ENCODE measurements at places on chromosomes 12 and 14.

GRCh38 chr12:12890543-12891079 is 751 bp upstream of the GPRC5A start:
- no peak for DNase-seq

GRCh38 chr12:47731723-47732122 is 6.4 kb upstream of the ENDOU start:
- DNase-seq, result no peak

- no peak for DNase-seq
These were observed 6.9 kb upstream of the TSPAN8 start for GRCh38 chr12:71164568-71165197.

DNA sequence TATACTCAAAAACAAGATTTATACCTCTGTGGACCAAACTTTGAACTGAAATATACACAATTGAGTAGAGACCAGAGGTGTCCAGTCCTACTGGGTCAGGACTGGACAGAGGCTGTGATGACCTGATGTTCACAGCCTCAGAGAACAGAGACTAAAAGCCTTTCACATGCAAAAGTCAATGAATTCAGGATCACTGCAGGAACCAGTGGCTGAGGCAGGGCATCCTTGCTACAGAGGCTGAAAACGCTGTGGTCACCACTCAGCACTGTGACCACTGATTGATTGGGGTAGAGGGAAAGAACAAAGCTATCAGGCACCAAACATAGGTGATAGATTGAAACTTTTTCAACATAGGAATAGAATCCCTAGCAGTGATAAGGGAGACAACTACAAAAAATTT is 25.1 kb downstream of the GRIP1 start:
- no peak for DNase-seq

GRCh38 chr12:107379852-107380567 is 286.7 kb upstream of the CRY1 start:
- DNase-seq, result no peak

GRCh38 chr14:25055992-25056687 is 6.2 kb upstream of the STXBP6 start:
- no peak for DNase-seq

DNA sequence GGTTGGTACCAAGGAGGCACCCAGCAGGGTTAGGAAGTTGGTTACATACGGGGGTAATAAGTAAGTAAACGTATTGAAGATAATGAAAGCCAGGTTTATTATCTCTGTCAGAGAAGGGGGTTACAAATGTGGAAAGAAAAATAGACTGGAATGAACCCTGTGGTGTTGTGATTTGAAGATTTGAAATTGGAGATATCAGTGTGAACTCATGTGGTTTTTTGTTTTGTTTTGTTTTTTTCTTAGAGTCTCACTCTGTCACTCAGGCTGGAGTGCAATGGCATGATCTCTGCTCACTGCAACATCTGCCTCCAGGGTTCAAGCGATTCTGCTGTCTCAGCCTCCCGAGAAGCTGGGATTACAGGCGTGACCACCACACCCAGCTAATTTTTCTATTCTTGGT is 14.1 kb upstream of the SLC25A3 start:
- no peak for DNase-seq

DNA sequence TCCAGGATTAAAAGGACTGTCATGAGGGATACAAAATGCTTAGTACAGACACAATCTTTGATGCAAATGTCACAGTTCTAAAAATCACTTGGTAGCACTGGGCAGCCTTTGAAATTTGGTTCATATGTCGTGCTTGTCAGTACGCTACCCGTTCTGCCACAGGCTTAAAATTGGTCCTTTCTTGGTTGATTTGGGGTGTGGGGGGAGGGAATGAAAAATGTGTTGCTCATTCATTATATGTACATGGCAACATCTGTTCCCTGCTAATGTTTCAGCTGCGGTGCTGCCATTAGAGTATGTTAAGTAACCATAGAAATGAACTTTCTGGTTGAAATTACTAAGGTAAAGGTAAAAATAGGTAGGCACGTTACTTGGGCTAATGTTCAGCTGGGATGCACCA is 155.4 kb upstream of the ARHGAP5 start:
- no peak for DNase-seq

Data from stimulated activated CD8-positive, alpha-beta memory T cell treated with anti-CD3 and anti-CD28 coated beads, Interleukin-4, amount 100 ng/mL, for 4 hours (primary cell).